ENCODE measurements at places on chromosomes 6 and 20.

- no peak for DNase-seq
Observed at GRCh38 chr6:1952740-1953360, 292.6 kb downstream of the GMDS start.

DNA sequence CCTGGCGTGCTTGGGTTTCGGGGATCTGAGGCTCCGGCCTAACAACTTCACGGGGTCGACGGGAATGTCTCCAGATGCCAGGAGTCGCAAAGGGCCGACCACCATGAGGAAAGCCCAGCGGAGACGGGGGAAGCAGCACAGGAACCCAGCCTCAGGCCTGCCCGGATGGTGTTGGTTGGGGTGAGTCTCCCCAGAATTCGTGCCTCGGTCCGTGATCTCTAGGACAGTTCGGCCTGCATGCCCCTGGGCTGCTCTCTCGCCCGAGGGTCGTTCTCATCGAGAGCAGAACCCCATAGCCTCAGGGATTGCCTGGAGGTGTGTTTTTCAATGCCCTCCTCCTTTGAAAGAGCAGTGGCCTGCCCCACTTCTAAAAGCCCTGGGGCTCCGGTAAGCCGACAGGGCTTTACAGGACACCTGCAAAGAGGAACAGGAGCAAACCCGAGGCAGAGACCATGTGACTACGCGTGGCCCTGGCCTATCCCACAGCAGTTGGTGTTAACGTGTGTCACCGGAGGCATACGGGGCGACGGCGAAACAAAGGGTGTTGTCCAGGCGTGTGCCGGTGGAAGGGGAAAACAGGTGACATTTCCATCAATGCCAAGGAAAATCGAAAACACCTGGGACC lies 973.1 kb upstream of the DEFB115 start:
- DNase-seq, result no peak

- DNase-seq, result peak; percentile 26
Observed at GRCh38 chr6:127518710-127519468, at the start of gene MTCL3. Gene MTCL3, minus strand, starts transcription at chr6:127519335.

- DNase-seq, result no peak
Observed at GRCh38 chr6:105514306-105514705, 111.4 kb upstream of the PREP start.

GRCh38 chr20:54110457-54110856 lies 40.1 kb upstream of the BCAS1 start:
- no peak for DNase-seq

GRCh38 chr6:147204060-147204785 lies at the start of gene STXBP5:
Gene STXBP5, plus strand, starts transcription at chr6:147204417. Its CDS starts 116 bp downstream, at chr6:147204533.
- peak; percentile 42 for DNase-seq

DNA sequence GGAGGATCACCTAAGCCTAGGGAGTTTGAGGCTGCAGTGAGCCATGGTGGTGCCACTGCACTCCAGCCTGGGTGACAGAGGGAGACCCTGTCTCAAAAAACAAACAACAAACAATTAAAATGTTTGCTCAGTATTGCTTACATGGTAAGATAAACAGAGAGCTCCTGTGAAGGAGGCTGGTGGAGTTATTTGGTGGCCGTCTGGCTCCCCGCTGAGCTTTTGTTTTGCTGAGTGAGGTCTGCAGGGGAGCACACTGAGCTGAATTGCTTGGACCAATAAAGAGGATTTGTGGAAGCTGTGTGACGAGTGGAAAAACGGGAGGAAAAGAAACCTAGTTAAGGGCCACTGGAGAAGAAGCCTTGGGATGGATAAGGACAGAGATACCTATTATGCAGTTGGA lies 41.1 kb upstream of the BMP6 start:
- no peak for DNase-seq

DNA sequence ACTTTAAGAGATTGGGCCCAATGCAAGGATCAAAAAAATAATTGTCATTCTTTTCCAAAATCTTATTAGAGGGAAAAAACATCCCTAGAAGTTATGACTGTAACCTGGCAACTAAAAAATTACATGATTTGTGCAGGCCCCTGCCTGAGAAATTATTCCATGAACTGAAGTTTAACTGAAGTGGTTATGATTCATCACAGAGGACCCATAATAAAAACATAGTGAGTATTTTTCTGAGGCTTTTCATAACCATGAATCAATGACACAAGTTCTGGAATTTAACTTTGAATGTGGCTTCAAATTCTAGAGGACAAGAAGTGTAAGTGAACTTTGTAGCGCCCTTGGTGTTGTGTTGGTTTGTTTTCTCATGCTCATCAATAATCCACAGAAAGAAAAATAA lies 31.1 kb upstream of the CARMIL1 start:
- no peak for DNase-seq

DNA sequence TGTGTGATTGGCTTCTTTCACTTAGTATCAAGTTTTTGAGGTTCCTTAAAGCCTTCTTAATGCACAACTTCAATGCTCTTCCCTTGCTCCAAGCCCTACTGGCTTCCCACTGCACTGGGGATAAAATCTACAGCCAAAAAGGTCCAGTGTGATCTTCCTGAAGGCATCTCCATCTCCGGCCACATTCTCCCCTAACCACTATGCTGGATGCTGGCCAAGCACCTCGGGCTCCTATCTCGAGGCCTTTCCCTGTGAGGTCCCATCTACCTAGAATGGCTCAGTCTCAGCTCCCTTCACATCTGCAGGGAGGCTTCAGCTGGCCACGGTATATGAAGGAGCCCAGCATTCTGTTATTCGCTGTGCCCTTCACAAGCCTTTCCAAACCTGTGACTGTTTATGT lies 48.1 kb downstream of the CNKSR3 start:
- DNase-seq, result no peak

DNA sequence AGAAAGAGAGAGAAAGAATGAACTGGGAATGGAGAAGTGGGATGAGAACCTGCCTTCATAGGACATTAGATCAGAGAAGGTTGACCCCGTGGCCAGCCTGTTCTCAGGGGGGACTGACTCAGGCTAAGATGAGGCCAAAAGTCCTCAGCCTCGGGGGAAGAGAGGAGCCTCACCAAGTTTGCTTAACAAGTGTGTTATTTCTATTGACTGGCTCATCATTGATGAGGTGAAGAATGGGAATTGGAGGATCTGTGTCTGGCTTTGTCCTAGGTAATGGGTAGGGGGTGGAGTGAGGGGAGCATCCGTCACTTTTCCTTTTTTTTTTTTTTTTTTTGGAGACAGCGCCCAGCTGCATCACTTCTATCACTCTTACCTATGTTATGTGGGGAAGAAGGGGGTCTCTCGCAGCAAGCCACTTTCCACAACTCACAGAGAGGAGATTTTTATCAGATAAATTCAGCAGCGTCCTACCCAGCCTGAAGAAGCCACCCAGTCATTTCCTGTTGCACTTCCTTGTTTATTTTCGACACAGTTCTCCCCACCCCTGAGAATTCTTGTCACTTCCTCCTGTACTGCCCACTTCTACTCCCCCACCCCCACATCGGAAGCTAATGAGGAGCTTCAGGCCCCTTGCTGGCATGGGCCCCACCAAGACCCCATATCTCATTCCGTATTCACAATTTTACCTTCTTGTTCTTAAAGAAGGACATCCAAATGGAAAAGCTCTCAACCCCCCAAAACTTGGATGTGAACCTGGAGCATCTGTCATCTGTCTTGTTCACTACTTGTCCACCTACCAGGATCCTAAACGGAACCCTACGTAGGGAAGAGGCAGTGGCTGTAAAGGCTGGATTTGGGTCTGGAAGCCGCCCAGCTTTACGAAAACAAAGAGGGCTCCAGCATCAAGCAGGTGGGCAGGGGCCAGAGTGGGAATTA lies 2.8 kb upstream of the RNASET2 start:
- peak; percentile 25 for DNase-seq

DNA sequence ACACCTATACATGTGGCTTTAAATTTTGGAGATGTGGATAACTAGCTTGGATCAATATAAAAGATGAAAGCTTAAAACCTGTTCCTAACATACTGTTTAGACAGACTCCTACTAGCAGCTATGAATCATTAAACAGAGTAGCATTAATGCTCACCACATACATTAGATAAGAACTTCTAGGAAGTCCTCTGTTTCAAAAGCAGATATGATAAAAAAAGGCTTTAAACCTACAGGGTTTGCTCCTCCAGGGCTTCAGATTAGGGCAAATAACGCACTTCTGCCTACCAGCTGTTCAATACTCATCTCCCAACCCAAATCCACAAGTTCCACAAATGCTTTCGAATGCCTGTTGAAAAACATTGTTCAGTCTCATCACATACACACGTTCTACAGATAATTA lies 1.5 kb downstream of the REPS1 start:
- no peak for DNase-seq

GRCh38 chr6:168249746-168250145 lies 69.8 kb downstream of the DACT2 start:
- no peak for DNase-seq

- DNase-seq, result no peak
Observed at GRCh38 chr6:49609285-49609684, 27.4 kb downstream of the RHAG start.

- no peak for DNase-seq
Observed at GRCh38 chr20:58078741-58079522, 149.5 kb downstream of the ANKRD60 start.

DNA sequence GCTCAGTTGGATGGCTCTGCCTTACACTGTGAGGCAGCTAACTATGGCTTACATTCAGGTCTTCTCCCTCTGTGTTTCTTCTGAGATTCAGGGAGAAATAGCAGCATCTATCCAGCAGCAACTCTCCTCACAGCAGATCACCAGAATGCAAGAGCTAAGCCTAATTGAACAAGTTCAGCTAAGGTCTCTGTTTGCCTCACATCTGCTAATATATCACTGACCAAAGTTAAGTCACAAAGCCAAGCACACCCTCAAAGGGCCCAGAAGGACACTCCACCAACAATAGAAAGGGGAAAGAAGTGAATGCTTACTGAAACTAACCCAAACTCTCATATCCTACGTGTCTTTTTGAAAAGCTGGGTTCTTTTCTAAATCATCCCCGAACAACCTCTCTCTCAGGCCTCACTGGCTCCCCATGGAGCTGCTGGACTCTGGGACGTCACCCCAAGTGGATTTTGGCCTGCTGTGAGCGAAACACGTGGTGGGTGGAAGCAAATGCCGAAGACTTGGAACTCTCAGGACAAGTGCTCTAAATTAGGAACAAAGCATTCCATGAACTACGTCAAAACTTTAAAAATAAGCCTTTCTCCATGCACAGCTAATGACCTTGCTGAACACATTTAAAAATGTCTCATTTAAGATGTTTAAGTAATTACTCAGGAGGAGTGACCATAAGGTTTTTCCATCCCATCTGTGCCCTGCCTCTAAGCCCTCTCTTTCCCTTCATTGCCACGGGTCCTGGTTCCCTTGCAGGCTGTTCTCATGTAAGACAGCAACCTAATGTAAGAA lies 167.5 kb upstream of the PLCB4 start:
- no peak for DNase-seq

GRCh38 chr20:41892031-41892430 lies 273.9 kb upstream of the CHD6 start:
- DNase-seq, result no peak

GRCh38 chr6:49038294-49038822 lies 424.7 kb downstream of the MMUT start:
- no peak for DNase-seq

GRCh38 chr6:39585641-39586040 lies 139.6 kb downstream of the KIF6 start:
- no peak for DNase-seq

- no peak for DNase-seq
Observed at GRCh38 chr20:61529354-61529753, 277.3 kb downstream of the CDH4 start.

GRCh38 chr20:9994676-9995075 lies 40.1 kb upstream of the ANKEF1 start:
- DNase-seq, result no peak

- no peak for DNase-seq
Observed at GRCh38 chr6:1371933-1372332, 17.4 kb upstream of the FOXF2 start.

GRCh38 chr20:48921883-48922820 lies 641 bp downstream of the ARFGEF2 start:
- no peak for DNase-seq

DNA sequence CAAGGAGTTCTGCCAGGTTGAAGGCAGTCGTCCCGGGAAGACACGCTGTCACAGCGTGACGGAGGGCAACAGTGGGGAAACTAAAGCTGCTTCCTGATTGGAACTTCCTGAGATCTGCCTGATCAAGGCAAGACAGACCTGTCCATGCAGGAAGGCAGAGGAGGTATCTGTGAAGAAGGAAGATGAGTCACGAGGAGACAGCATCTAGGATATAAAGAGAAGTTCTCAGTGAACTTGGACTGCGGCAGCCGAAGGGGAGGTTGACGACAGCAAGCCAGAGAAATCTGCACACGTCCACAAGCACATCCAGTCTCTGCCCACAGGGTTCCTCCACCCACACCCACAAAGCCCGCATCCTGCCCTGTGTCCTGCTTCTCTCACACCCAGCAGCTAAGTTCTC lies 38.6 kb downstream of the PREP start:
- no peak for DNase-seq

DNA sequence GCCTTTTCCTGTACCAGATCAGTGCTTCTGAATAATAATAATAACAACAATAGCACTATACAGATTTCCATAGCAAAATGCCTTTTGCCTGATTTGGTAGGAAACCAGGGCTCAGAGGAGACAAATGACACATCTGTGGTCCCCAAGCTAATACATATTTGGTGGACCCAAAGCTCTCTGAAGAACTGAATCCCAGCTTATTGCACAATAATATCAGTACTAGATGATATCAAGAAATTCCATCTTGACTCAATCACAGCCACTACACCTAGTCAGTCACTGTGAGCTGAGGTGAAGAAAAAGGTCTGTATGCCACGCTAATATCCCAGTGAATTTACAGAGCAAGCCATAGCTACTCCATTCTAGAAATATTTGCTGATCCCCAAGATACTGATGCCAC lies 270.6 kb upstream of the RIN2 start:
- no peak for DNase-seq

GRCh38 chr6:75723382-75723781 lies 25.7 kb upstream of the MYO6 start:
- DNase-seq, result no peak

- no peak for DNase-seq
Observed at GRCh38 chr6:119129968-119130484, 51.6 kb upstream of the FAM184A start.

- DNase-seq, result no peak
Observed at GRCh38 chr6:72913797-72914196, 291.9 kb downstream of the KCNQ5 start.

GRCh38 chr6:147223736-147224135 lies 19.5 kb downstream of the STXBP5 start:
- no peak for DNase-seq

- DNase-seq, result no peak
Observed at GRCh38 chr6:85971238-85971637, 328.6 kb upstream of the SYNCRIP start.

GRCh38 chr6:87745966-87746721 lies 44.1 kb upstream of the AKIRIN2 start:
- no peak for DNase-seq
